ENCODE measurements at places on chromosomes 16 and 17. TPM values are rescaled to one million over a fixed set of nuclear protein-coding genes. Genes with fewer than 3 reads are reported as not detected.

KRTAP4-3 gene
- not detected for total RNA-seq

CCDC78 gene
- 8.2 TPM for total RNA-seq

HOXB9 gene
- not detected for total RNA-seq

ACSM2A gene
- total RNA-seq: not detected

APRT gene
- total RNA-seq: 305 TPM

LRRC75A gene
- 1.2 TPM for total RNA-seq

DNAH9 gene
- not detected for total RNA-seq

ABCA8 gene
- total RNA-seq: 69.6 TPM

COASY gene
- total RNA-seq: 10.9 TPM

SULT1A3 gene
- total RNA-seq: 14.8 TPM

HAP1 gene
- total RNA-seq: not detected
